ENCODE measurements at places on chromosomes 13 and 19.

DNA sequence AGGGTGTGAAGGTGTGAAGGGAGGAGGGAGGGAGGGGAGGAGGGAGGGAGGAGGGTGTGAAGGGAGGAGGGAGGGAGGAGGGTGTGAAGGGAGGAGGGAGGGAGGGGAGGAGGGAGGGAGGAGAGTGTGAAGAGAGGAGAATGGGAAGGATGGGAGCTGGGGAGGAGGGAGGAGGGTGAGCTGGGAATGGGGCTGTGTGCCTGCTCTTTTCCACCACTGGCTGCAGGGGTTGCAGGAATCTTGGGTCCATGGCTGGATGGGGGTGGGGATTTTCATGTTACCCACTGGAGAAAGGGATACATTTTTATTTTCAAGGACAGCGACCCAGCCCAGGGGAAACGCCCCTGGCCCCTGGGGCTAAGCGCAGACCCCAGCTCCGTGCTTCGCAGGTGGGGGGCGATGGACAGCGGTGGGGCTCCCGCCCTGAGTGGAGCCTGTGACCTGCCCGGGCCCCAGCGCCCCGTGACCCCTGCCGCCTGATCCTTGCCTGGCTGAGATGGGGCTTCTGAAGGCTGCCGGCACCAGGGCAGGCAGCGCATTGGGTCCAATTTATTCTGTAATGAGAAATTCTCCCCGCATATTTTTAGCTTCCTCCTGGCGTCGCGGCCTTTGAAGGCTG is 3.0 kb upstream of the EFNA2 start:
- DNase-seq, result no peak

DNA sequence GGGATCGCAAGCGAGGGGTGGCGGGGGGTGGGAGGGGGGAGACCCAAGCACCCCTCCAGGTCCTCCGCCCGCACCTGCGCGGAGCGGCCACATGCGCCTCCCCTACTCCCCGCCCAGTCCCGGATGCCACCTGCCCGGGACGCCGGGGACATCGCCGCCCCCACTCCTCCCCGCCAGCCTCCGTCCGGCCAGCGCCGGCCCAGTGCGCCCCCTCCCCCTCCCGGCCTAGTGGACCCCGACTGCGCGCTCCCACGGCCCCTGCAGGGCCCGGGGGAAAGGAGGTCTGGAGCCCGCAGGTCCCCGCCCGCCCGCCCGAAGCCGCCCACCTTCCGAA is 263 bp downstream of the RHPN2 start:
- no peak for DNase-seq

DNA sequence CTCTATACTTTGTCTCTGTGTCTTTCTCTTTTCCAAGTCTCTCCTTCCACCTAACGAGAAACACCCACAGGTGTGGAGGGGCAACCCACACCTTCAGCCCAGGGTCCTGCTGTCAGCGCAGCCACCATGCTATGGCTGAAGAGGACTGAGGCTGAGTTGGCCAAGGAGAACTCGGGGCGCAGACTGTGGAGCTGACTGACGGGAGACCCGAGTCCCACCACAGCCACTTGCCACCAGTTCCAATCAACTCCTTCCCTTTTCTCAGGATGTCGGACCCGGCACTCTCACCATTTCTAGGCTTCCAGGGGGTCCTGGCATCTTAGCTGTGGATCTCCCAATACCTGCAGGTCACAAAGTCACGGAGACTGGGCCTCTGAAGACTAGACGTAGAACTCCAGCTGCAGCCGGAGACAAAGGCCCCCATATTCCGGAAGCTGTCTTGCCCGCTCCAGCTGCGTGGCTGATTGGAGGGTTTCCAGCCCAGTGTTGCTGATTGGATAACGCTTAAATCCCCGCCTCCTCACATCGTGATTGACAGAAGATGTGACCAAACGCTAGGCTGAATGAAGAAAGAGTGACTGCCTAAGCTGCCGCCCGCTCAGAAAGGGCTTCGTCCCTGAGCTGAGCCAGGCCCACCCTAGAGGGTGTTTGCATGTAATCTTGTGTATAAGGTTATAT is 63.6 kb downstream of the ZNF429 start:
- DNase-seq, result peak; percentile 64

- DNase-seq, result no peak
Observed at GRCh38 chr19:18202778-18203407, 949 bp downstream of the RAB3A start.

- DNase-seq, result peak; percentile 54
Observed at GRCh38 chr13:42969565-42970172, 22.4 kb downstream of the EPSTI1 start.

- DNase-seq, result no peak
Observed at GRCh38 chr13:40613192-40613818, 53.1 kb downstream of the FOXO1 start.

DNA sequence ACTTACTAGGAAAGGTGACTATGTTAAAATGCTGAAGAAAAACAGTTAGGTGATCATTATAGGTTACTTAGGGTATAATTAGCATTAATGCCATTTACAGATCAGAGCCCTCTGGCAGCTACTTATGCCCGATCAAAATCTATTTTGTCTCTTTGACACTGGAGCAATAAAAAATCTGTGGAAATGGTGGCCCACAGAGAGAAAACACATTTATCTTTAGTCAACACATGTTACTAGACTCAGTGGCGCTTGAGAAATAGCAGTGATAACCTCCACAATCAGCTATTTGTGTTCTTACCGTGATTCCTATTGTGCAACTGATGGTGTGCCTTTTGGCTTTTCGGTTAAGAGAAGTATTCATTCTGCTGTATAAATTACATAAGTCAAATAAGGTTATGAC is 1519.6 kb downstream of the PCDH9 start:
- no peak for DNase-seq

GRCh38 chr19:44111910-44112463 is 1.2 kb upstream of the ZNF225 start:
- no peak for DNase-seq

GRCh38 chr19:29044037-29044436 is 168.9 kb downstream of the UQCRFS1 start:
- DNase-seq, result no peak

DNA sequence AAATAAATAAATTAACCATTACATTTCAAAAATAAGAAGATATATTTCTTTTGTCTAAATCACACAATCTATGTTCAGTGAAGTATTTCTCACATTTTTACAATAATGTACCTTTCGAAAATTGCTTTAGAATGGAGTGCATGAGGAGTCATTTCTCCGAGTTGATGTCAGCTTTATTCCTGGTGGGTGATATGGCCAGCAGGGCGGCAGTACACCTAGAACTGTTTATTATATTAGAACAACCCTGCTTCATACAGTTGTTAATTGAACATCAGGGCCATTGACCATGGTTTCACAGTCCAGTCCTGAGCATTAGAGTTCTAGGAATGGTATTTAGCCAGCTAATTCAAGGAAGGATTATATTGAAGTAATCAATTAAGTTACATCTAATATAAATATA is 696.3 kb upstream of the SLC10A2 start:
- DNase-seq, result no peak

GRCh38 chr13:47521890-47522487 is 479.1 kb downstream of the SUCLA2 start:
- no peak for DNase-seq

DNA sequence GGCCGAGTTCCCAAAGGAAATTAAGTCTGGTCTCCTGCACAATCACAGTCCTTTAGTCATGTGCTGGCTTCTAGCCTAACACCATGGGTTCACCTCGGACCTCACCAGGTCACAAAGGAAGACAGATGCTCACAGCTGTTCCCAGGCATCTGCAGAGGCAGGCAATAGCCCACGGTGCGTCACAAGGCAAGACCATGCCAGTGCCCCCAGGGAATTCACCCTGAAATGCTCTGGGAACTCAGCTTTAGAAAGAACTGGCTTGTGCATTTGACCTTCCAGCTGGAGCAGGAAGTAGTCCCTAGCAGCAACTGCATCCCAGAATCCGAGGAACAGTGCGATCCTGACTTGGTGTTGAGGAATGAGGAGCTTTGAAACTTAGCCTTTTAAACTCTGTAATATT is 96.8 kb upstream of the WASF3 start:
- DNase-seq, result no peak

- no peak for DNase-seq
Observed at GRCh38 chr13:62556978-62557377, 1141.3 kb upstream of the PCDH20 start.

DNA sequence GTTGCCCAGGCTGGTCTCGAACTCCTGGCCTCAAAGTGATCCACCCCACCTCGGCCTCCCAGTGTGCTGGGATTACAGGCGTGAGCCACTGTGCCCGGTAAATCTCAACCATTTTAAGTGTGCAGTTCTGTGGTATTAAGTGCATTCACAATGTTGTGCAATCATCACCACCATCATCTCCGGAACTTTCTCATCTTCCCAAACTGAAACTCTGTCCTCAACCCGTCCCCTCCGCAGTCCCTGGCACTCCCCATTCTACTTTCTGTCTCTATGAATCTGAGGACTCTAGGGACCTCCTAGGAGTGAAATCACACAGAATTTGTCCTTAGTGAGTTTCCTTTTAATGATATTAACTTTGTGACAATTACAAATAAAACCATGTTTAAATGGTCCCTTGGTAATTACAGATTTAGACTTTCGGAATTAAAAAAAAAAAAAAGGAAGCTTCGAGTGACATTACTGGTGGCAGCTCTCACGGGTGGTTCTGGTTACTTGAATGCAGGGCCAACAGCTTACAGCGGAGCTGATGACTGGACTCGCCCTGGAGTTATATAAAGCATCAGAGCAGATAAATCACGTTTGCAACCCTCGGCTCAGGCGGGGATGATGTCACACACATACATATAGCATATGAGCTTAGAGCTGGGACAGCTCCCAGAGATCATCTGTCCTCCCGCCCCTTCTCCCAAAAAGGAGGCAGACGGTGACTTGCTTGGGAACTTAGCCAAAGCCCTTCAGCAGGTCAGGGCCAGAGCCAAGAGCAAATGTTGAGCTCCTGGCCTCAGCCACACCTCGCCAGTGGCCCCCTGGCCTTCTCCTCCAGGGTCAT is 89.8 kb downstream of the ZNF557 start:
- no peak for DNase-seq

GRCh38 chr19:17236811-17237543 is 8.7 kb downstream of the NR2F6 start:
- DNase-seq, result no peak

DNA sequence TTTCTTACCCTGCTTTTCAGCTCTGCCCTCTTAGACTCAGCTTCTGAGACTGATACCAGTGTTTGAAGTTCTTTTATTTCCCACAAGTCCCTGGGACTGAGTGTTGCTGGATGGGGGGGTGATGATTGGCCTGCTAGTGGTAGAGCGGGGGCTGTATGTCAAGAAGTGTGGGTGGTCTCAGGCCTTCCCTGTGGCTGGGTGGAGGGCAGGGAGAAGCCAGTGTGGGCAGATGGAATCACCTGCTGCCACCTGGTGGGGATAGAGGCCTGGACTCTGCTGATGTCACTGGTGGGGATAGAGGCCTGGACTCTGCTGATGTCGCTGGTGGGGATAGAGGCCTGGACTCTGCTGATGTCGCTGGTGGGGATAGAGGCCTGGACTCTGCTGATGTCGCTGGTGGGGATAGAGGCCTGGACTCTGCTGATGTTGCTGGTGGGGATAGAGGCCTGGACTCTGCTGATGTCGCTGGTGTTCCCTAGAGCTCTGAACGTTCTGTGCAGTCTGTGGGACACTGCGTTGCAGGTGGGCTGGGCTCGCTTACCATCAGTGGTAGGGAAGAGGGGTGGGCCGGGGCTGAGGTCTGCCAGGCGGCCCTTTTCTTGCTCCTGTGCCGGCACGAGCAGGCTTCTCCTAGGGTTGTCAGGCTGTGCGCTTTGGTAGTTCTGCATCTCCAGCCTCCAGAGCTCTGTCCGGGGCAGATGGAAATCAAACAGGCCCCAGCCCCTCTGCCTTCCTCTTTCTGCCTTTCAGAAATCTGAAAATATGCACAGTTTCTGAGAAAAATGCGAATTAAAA is 101.3 kb downstream of the ARHGEF7 start:
- no peak for DNase-seq

GRCh38 chr19:32357720-32358119 is 12.3 kb downstream of the ZNF507 start:
- no peak for DNase-seq

DNA sequence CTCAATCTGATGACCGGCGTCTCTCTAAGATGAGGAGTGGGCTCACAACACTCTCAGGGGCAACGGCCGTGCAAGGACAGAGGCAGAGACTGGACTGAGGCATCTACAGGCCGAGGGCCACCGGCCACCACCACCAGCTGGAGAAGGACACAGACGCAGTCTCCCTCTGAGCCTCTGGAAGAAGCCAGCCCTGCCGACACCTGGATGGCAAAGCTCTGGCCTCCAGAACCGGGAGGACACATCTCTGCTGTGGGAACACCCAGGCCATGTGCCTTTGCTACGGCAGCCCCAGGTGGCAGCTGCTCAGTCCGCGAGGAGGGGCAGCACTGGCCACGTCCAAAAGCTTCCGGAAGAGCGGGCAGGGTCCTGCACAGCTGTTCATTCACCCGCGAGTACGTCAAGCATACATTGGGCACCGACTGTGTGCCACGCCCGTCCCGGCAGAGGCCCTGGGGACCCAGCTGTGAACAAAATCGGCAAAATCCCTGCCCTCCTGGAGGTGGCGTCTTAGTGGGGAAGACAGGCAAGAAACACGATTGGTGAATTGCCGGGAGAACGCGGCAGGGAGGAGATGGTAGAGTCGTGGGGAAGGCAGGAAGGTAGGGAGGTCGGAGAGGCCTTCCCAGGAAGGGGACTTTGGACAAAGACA is 17.1 kb downstream of the C2CD4C start:
- no peak for DNase-seq

GRCh38 chr19:55454787-55455243 is 6.6 kb downstream of the ISOC2 start:
- no peak for DNase-seq

DNA sequence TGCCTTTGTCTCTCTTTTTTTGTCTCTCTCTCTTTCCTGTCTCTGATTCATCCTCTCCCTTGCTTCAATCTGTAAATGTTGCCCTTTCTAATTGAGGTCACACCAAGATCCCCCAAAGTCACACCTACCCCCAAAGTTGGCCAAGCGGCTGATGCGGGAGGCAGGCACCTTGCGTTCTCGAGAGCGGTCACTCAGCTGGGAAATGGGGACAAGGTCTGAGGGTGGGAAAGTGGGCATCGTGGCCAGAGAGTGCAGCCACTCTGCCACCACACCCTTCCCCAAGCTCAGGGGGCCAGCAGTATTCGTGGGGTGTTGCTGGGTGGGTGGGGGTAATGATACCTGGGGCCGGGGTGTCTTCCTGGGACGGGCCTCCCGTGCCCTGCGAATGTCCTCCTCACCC is 2.7 kb downstream of the COQ8B start:
- DNase-seq, result no peak

DNA sequence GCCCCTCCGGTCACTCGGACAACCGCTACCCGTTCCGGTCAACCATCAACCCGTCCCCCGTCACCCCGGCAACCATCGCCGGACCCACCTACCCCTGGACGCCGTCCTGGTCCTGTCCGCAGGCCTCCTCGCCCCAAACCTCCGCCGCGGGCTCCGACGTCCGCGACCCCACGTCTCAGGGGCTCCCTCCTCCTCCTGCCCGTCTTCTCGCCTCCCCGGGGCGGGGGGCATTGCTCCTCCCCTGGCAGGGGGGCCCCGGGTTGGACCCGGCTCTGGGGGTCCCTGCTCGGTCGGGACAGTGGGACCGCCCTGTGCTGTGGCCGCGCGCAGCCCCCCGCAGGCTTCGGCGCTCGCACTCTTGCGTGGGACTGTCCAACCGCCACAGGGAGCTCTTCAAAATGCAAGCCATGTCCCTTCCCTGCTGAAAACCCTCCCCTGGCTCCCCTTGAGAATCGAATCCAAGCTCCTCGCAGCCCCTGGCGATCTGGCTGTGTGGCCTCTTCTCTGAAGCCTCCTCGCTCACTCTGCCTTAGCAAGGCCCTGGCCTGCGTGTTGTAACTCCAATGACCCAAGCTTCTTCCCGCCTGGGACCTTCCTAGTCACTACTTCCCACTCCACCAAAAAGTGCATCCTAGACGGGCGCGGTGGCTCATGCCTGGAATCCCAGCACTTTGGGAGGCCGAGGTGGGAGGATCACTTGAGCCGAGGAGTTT is 8.4 kb downstream of the EPHX3 start:
- DNase-seq, result no peak
